ENCODE measurements at places on chromosomes 5 and 9. TPM values are rescaled to one million over a fixed set of nuclear protein-coding genes. Genes with fewer than 3 reads are reported as not detected.

DNA sequence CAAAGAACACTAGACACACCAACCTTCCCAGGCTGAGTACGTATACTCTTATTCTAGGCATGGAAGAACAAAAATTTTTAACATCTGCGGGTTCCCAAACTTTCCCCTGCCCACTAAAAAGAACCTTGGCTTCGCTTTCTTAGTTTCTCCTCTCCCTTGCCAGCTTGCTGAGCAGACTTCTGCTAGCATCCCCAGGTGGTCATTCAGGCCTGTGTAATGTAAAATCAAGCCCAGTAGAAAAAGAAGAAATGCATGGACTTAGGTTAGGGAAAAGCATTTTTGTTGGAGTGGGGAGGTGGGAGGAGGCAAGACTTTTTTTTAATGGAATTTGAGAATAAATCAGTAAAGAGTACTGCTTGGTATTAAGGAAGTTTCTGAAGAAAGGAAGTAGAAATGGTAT, 331.0 kb upstream of the TLE4 start:
- H3K27me3 ChIP-seq = no peaks in the 10 kb centered on the region
- DNase-seq = no peak
- no peaks in the 10 kb centered on the region for H3K36me3 ChIP-seq

GRCh38 chr5:54804086-54804485, 181.3 kb downstream of the ESM1 start:
- H3K27me3 ChIP-seq = no peaks in the 10 kb centered on the region
- peaks cover 7% of the 10 kb centered on the region for H3K4me1 ChIP-seq
- no peaks in the 10 kb centered on the region for H3K36me3 ChIP-seq
- no peak overlapping the region for H3K4me3 ChIP-seq
- H3K27ac ChIP-seq = no peak overlapping the region

DNA sequence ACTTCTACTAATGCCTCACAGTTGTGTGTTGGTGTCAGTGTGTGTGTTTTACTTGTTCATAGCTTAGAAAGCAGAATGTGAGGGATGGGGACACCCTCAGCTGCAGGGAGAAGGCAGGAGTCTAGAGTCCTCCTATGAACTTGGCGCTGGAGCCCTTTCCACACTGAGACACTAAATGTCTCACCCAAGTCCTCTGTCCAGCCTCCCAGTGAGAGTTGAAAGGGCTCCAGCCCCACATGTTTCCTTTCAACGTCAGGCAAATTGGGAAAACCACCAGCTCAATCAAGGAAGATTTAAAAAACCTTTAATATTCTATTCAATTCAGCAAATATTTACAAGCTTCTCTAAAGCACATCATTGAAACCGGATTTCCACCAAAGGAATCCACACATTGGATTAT, 167.6 kb upstream of the MSX2 start:
- no peaks in the 10 kb centered on the region for H3K4me1 ChIP-seq
- DNase-seq = no peak
- H3K27me3 ChIP-seq = no peaks in the 10 kb centered on the region

GRCh38 chr9:114098021-114098935, 814 bp downstream of the KIF12 start:
- H3K27ac ChIP-seq = no peak overlapping the region
- H3K36me3 ChIP-seq = no peaks in the 10 kb centered on the region
- peaks cover 8% of the 10 kb centered on the region for H3K27me3 ChIP-seq
- peaks cover 13% of the 10 kb centered on the region for H3K4me1 ChIP-seq
- DNase-seq = peak; percentile 75

DNA sequence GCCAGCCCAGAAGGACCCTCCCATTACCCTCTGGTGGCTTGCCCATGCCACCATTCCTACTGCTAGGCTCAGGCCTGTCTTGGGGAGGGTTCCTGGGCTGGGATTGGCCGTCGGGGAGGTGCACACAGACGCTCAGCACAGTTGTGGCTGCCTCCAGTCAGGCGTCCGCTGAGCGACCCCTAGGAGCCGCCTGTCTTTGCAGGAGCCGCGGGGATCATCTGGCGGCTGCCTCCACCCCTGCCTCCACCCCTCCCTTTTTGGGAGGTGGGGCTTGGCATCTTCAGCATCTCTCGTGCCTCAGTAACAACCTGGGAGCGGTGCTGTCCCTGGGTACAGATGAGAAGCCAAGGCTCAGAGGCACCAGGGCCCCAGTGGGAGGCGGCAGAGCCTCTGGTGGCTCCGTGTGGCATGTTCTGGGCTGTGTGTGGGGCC, 39.6 kb downstream of the RXRA start:
- H3K4me1 ChIP-seq = peaks cover 56% of the 10 kb centered on the region
- H3K27ac ChIP-seq = peak overlapping the region; percentile 78
- no peak overlapping the region for H3K4me3 ChIP-seq
- no peak for DNase-seq
- no peaks in the 10 kb centered on the region for H3K36me3 ChIP-seq

- H3K27ac ChIP-seq = no peak overlapping the region
- H3K4me3 ChIP-seq = no peak overlapping the region
- no peaks in the 10 kb centered on the region for H3K27me3 ChIP-seq
- no peaks in the 10 kb centered on the region for H3K36me3 ChIP-seq
- no peak for DNase-seq
Measured at GRCh38 chr5:75046366-75047142, 5.8 kb downstream of the GCNT4 start.

GRCh38 chr9:99125446-99125845, 20.5 kb downstream of the TGFBR1 start:
- no peak for DNase-seq
- no peaks in the 10 kb centered on the region for H3K27me3 ChIP-seq
- H3K36me3 ChIP-seq = no peaks in the 10 kb centered on the region
- H3K27ac ChIP-seq = no peak overlapping the region
- H3K4me1 ChIP-seq = peaks cover 42% of the 10 kb centered on the region

GDNF gene
- total RNA-seq = not detected

ITGA1 gene
- total RNA-seq = 75.1 TPM

ADAMTS12 gene
- total RNA-seq = 2.7 TPM

TUBB4B gene
- total RNA-seq = 274 TPM

All from upper lobe of left lung (tissue), 6 donors.